ENCODE measurements at places on chromosomes 13 and 19.
A peak's percentile ranks its signal among the peaks of the same experiment; 100 is the strongest.

DNA sequence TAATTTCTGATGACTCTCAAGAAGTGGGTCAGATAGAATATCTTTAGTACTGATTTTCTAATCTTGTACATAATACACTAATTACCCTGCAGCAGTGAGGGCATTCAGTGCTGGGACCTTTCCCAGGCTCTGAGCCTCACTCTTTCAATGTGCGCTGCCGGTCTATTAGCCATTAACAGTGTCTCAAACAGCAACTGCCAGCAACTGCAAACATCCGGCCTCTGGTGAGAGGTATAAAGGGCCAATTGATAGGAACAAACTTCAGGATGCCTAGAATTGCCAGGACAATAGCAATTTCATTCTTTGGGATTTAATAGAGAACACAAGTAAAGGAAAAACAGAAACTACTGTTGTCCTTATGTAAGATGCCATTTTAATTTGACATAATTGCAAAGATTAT is 604.4 kb upstream of the SPRY2 start:
- DNase-seq, result no peak

- no peak for DNase-seq
These were observed 5.6 kb upstream of the ERFL start for GRCh38 chr19:41933693-41934426.

- DNase-seq, result no peak
These were observed 11.6 kb downstream of the RCN3 start for GRCh38 chr19:49539192-49539952.

GRCh38 chr19:17616961-17617806 is 61.7 kb downstream of the COLGALT1 start:
- DNase-seq, result no peak

- DNase-seq, result no peak
These were observed 23.8 kb upstream of the SMIM17 start for GRCh38 chr19:56619121-56619520.

- peak; percentile 50 for DNase-seq
These were observed 589 bp downstream of the ZBTB45 start for GRCh38 chr19:58519087-58519354.

GRCh38 chr19:2823646-2824045 is 4.0 kb downstream of the ZNF554 start:
- DNase-seq, result no peak

Measured in activated CD4-positive, alpha-beta T cell treated with anti-CD3 and anti-CD28 coated beads for 4 hours (primary cell).